AG04450 (cell line): ENCODE measurements at places on chromosomes 11 and 22.
A peak's percentile ranks its signal among the peaks of the same experiment; 100 is the strongest.

- DNase-seq: peak; percentile 54
Measured at GRCh38 chr22:31148953-31149627, 8.8 kb upstream of the PLA2G3 start.

- DNase-seq: no peak
Measured at GRCh38 chr11:76636826-76637460, 33.6 kb downstream of the LRRC32 start.

DNA sequence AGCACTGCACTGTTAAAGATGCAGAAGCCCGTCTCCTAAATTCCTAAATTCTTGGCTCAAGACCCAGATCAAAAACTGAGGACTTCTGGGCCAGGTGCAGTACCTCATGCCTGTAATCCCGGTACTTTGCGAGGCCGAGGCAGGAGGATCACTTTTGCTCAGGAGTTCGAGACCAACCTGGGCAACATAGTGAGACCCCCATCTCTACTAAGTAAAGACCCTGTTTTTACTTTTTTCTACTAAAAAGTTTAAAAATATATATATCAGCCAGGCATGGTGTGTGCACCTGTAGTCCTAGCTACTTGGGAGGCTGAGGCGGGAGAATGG, 29.7 kb downstream of the PDGFB start:
- no peak for DNase-seq

DNA sequence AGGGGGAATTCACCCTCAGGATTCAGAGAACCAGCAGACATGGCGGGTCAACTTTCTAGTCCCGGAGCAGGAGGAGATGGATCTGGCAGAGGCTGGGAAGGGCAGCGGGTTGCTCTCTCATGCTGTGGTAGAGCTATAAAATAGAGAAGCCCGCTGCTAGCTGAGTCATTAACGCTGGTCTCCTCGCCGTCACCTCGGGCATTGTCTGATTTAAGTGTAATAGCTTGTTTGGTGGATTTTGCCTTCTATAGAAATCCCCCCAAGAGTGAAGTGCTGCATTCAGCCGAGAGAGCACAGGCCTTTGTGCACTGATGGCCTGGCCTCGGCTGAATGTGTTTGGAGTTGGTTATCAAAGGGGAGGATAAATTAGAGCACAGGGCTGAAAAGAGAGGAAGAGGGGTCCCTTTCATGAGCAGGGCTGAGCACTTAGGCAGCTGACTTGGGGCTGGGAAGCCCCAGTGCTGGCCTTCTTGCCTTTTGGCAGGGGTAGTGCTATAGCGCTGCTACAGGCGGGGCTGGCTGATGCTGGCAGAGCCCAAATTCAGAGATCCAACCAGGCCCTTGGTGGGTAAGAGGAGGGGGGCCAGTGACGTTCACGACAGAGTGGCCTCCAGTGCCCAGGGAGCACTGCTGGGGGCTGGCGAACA, 161.1 kb upstream of the CADM1 start:
- DNase-seq: no peak

DNA sequence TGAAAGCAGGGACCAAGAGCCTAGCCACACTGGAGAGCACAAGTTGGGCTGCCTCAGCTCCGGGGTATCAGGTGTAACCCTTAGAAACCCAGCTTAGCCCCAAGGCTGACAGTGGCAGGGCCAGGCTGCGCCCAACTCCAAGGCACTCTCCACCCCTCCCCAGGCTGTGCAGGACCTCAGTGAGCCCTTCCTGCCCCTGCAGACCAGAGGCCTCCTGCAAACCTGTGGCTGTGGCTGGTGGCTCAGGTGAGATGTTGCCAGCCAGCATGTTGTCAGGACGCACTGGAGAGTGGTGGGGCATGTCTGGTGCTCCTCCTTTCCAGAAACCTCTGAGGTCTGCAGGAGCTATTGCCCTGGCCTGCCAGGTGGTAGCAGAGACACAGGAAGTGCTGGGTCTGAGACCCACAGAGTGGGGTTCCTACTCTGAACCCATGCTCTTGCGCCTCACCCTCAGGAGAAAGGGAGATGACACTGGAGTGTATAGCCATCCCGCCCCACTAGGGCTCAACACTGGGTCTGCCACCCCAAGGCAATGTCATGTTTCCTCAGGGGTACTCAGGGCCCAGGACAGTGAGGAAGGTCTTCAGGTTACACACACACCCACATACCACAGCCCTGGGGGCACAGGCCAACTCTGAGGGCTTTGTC, 2.4 kb upstream of the SCARF2 start:
- no peak for DNase-seq

DNA sequence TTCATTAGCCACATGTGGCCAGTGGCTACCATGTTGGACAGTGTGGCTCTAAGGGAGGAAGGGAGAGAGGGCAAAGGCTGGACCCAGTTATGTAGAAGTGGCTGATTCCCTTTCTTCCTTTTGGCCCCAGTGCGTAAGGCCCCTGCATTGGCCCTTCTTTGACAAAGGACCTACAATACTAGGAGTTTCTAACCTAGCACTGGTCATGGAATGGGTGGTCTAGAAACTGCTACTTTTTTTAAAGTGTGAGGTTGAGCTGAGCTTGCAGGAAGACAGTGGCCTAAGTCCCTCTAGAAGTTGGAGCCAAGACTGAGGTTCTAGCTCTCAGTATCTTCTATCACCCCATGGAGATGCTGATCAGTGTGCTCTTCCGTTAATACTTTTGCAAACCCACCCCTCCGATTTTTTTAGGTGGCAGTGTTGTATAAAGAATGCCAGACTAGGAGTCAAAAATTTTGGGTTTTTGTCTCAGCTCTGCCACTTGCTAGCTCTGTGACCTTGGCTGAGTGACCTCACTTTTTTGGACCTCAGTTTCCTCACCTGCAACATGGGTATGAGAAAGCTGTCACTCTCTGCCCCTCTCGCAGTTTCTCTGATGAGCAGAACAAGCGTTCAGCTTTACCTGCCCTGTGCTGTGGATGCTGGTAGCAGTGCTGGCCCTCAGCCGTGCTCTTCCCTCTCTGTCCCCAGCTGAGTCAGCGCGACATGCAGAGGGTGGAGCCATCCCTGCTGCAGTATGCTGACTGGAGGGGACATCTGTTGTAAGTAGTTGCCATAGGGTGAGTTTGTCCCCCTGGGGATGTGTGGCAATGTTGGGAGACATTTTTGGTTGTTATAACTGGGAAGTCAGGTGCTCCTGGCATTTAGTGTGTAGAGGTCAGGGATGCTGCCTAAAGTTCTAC, 6.9 kb downstream of the ACCS start:
- DNase-seq: no peak

DNA sequence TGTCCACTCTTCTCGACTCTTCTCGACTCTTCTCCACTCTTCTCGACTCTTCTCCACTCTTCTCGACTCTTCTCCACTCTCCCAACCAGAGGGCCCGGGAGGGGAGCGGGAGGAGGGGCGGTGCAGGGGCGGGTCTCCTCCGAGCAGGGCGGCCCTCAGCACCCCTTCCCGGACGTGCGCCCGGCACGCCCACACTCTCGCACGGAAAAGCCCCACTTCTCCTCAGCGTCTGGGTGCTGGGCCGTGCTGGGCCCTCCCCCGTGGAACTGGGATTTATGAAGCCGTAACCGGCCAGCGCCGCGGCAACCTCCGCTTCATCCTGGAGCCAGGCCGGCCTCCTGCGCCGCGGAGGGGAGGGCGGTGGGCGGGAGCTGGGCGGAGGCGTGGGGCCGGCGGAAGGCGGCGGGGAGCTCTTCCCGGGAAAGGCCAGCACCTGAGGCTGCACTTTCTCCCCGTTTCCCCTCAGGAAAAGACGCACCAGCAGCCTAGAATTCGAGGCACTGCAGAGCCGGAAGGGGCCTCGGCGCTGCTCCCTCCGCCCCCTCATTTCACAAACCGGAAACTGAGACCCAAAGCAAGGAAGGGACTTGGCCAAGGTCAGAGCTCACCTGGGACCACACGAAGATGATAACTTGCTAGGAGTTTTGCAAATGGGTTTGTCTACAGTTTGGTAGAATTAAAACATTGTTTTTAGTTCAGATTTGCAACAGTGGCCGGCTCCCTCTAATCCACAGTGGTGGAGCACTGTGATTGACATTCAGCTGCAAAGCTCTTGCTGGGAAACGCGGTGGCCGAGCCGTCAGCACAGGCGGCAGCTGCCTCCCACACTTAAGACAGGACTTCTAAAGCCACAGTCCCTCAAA, 31.6 kb upstream of the JAM3 start:
- DNase-seq: peak; percentile 32

- DNase-seq: peak; percentile 8
Measured at GRCh38 chr11:93846411-93846810, 4.0 kb downstream of the VSTM5 start.

DNA sequence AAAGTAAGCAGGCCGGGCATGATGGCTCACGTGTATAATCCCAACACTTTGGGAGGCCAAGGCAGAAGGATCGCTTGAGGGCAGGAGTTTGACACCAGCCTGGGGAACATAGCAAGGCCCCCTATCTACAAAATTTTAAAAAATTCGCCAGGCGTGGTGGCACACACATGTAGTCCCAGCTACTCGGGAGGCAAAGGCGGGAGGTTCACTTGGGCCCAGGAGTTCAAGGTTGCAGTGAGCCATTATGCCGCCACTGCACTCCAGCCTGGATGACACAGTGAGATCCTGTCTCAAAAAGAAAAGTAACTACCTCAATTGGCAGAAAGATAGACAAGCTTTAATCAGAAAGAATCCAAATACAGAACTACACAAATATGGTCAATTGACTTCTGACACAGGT, 31.0 kb downstream of the CADM1 start:
- no peak for DNase-seq

DNA sequence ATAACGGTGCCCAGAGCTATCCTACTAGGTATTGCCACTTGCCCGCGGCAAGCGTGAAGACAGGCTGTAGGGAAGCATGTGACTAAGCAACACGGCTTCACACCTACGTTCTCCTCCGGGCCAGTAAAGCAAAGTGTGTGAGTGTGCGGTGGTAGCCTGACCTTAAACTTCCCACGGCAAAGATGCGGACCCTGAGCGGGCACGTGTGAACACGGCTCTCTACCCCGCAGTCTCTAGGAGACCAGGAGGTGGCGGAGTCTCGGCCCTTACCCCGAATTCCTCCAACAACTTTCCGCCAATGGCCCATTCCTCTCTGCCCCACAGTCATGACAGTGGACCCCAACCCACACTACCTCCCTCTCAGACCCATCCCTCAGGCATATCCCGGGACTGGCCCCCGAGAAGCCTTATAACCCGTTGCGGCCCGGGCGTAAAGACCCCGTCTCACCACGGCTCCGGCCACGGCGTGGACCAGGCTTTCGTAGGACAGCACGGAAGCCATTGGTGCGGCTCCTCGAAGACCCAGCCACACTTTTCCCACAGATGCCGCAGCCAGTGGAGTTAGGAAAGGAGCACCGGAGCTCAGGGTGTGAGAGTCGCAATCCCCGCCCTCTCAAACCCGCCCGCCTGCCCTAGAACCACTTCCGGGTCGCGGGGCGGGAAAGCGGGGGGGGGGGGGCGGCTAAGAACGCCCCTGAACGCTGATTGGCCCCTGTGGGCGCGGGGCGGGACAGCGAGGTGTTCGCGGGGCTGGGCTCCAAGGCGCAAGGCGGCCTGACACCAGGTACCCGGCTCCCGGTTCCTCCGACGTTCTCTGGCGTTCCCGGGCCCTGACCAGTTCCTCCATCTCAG, at the start of gene SLC25A17:
SLC25A17 (minus strand) TSS at position 600 of the 852 bp plus-strand sequence; CDS start at position 502, 98 bp downstream.
- DNase-seq: peak; percentile 29

DNA sequence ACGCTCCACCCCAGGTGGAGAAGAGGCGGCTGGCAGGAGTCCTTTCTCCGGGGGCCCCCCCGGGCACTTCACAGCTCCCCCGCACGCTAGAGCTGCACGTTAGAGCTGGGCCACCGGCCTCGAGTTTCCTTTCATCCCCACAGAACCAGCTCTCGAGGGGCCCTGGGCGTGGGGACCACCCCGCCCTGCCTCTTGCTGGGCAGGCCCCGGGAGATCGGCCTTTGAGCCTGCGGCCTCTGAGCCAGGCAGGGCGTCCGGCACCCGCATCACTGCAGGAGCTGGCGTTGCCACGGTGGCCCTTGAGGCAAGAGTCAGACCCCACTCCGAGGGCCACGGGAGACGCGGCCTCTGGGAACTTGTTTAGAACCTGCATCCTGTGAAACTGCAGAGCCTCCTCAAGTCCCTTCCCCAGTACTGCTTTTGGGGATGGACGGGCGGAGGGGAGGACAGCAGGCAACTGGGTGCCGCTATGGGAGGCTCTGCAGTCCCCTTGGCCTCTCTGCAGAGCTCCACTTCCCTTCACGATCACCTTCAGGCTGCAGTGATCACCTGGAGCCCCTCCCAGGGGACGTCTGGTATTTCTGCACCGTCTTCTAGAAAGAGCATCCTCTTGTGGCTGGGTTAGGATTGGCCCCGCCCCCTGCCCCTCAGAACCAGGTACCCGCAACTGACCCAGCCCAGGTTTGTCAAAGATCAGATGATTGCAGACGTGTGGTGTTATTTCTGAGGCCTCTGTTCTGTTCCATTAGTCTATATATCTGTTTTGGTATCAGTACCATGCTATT, 13.9 kb upstream of the GAL start:
- DNase-seq: no peak

GRCh38 chr11:70747285-70747684, 349.0 kb downstream of the CTTN start:
- no peak for DNase-seq

GRCh38 chr11:4087551-4087950, 7.0 kb upstream of the RRM1 start:
- no peak for DNase-seq

DNA sequence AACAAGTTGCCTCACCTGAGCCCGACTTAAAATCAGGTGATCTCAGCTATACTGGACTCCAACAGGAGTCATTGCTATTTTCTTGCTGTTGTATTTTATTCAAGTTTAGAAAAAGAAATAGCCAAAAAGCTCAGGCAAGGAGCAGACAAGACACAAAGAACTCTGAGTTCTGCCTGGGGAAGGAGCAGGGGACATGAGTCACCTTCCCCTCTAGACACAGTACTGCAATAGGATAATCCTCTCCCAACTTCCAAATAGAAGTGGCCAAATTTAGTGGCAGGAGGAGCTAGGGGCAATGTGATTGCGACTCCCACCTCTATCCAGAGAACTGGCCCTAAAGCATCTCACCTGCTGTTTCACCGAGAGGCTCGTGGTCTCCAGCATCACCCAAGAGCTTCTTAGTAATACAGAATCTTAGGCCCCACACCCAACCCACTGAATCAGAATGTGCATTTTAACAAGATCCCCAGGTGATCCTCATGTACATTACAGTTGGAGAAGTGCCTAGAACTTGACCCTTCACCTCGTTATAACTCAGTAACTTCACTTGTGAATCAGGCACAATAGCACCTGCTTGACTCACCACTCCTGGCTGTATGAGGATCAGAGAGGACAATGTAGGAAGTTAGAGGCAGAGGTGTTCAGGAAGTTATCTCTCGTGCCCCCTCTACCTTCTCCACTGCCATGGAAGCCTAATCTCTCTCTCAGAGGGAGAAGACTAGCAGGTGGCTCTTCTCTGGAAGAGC, 56.8 kb upstream of the FBXO3 start:
- no peak for DNase-seq

GRCh38 chr22:26957897-26958296, 300.5 kb downstream of the MIAT start:
- DNase-seq: no peak

GRCh38 chr11:3134218-3134621, 30.9 kb downstream of the OSBPL5 start:
- no peak for DNase-seq

GRCh38 chr11:100761841-100762240, 74.8 kb downstream of the ARHGAP42 start:
- no peak for DNase-seq

GRCh38 chr22:39471381-39472141, 14.7 kb downstream of the MGAT3 start:
- no peak for DNase-seq
